Renal pelvis (tissue), 12 donors: ENCODE measurements at places on chromosomes 6 and 20.

GRCh38 chr6:104183816-104184435 lies 675.8 kb downstream of the HACE1 start:
- DNase-seq: no peak

DNA sequence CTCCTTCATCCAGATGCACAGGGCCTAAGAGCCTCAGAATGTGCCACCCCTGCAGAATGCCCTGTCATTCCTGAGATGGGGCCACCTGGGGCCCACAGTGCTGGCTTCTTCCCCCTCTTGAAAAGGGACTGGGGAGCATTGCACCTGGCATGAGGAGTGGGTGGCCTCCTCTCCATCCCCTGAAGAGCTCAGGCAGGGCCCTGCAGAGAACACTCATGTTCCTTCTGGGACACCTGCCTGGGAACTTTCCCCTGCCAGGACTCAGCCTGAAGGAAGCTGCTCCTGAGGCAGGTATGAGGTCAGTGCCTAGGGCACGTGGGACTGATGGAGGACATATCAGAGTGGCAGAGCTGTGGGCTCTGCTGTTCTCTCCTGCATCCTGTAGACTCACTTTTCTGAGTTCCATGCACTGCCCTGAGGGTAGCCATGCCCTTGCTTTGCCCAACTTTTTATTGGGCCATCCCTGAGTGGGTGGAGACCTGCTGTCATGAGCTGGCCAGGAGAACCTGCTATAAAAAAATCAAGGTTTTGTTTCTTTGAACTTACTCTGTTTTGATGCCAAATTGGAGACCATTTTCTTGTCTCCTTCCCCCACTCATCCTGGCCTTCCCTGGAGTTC lies 19.5 kb downstream of the CCDC167 start:
- no peak for DNase-seq

GRCh38 chr6:77290798-77291197 lies 172.5 kb downstream of the HTR1B start:
- no peak for DNase-seq

- no peak for DNase-seq
Measured at GRCh38 chr6:39228111-39228971, 934 bp downstream of the KCNK5 start.
